ENCODE measurements at places on chromosomes 6 and 20. TPM values are rescaled to one million over a fixed set of nuclear protein-coding genes. Genes with fewer than 3 reads are reported as not detected.

Gene OTOR
- not detected for total RNA-seq

Gene KIF25
- 0.35 TPM for total RNA-seq

Gene OR2H2
- total RNA-seq: not detected

Gene LY6G6F
- not detected for total RNA-seq

Gene MKKS
- total RNA-seq: 15.1 TPM

Gene XKR7
- total RNA-seq: not detected

Gene RBM24
- 1.1 TPM for total RNA-seq

Gene PTGIS
- 104 TPM for total RNA-seq

Gene PTPRK
- 45.7 TPM for total RNA-seq

Gene RNF182
- 1.1 TPM for total RNA-seq

- H3K4me3 ChIP-seq: no peak overlapping the region
- H3K36me3 ChIP-seq: no peaks in the 10 kb centered on the region
Observed at GRCh38 chr20:20680991-20681508, 31.4 kb downstream of the RALGAPA2 start.

DNA sequence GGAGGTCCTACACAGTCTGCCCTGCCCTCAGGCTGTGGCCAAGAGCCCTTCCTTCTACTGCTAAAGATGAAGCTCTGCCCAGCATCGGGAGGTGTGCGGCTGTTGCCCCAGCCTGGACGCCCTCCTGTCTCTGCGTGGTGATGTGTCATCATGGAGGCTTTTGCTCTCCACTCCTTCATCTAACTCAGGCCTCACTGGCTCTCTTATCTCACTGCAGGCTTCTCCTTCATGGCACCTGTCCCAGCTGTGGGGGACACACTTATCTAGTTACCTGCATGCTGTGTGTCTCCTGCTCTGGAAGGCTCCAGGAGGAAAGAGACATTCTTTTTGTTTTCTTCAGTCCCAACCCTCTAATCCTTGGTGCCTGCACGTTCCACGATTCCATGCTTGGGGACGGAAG is 89.1 kb downstream of the PSMG4 start:
- no peak overlapping the region for H3K27ac ChIP-seq
- H3K4me3 ChIP-seq: no peak overlapping the region
- no peaks in the 10 kb centered on the region for H3K36me3 ChIP-seq
- DNase-seq: no peak
- no peaks in the 10 kb centered on the region for H3K4me1 ChIP-seq
- H3K27me3 ChIP-seq: no peaks in the 10 kb centered on the region

GRCh38 chr20:12610871-12611270 is 397.9 kb upstream of the SPTLC3 start:
- no peaks in the 10 kb centered on the region for H3K36me3 ChIP-seq
- no peak for DNase-seq
- H3K27ac ChIP-seq: no peak overlapping the region
- no peaks in the 10 kb centered on the region for H3K4me1 ChIP-seq
- H3K27me3 ChIP-seq: no peaks in the 10 kb centered on the region

- no peak overlapping the region for H3K27ac ChIP-seq
- no peak overlapping the region for H3K4me3 ChIP-seq
- no peaks in the 10 kb centered on the region for H3K27me3 ChIP-seq
- no peaks in the 10 kb centered on the region for H3K36me3 ChIP-seq
- no peak for DNase-seq
- peaks cover 21% of the 10 kb centered on the region for H3K4me1 ChIP-seq
Observed at GRCh38 chr20:49887251-49888211, 27.8 kb downstream of the SPATA2 start.

- H3K27ac ChIP-seq: no peak overlapping the region
- peaks cover 6% of the 10 kb centered on the region for H3K4me1 ChIP-seq
- no peak for DNase-seq
- no peaks in the 10 kb centered on the region for H3K36me3 ChIP-seq
- H3K27me3 ChIP-seq: no peaks in the 10 kb centered on the region
Observed at GRCh38 chr6:149445573-149445972, 39.2 kb downstream of the ZC3H12D start.

GRCh38 chr20:24720957-24721356 is 228.1 kb upstream of the CST7 start:
- no peaks in the 10 kb centered on the region for H3K36me3 ChIP-seq
- no peak overlapping the region for H3K27ac ChIP-seq
- no peak overlapping the region for H3K4me3 ChIP-seq
- H3K27me3 ChIP-seq: no peaks in the 10 kb centered on the region
- H3K4me1 ChIP-seq: no peaks in the 10 kb centered on the region

DNA sequence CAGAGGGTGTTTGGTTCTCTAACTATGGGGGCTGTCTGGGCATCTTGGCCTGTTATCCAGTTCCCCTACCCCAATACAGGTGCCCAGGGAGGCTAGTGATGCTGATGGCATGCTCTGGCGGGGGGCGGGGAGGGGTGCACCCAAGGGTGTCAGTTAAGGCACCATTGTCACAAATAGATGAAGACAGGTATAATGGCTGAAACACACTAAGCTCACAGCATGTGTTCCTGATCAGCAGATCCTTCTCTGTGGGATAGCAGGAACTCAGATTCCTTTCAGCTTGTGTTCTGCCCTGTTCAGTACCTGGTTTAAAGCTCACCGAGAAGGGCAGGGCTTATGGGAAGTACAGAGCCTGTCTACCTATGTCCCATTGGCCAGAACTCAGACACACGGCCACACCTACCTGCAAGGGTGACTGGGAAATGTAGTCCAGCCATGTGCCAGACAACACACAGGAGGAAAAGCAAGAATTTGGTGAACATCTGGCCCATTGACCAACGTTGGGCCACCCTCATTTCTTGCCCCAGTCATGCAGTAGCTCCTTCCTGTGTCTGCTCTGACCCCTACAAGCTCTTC is 3.4 kb upstream of the RSPO4 start:
- H3K27ac ChIP-seq: no peak overlapping the region
- DNase-seq: no peak
- H3K4me1 ChIP-seq: no peaks in the 10 kb centered on the region
- no peaks in the 10 kb centered on the region for H3K27me3 ChIP-seq

GRCh38 chr20:39961637-39962244 is 727.3 kb downstream of the MAFB start:
- H3K36me3 ChIP-seq: no peaks in the 10 kb centered on the region
- no peak overlapping the region for H3K4me3 ChIP-seq
- peaks cover 1% of the 10 kb centered on the region for H3K4me1 ChIP-seq
- H3K27me3 ChIP-seq: no peaks in the 10 kb centered on the region
- no peak for DNase-seq
- H3K27ac ChIP-seq: no peak overlapping the region

DNA sequence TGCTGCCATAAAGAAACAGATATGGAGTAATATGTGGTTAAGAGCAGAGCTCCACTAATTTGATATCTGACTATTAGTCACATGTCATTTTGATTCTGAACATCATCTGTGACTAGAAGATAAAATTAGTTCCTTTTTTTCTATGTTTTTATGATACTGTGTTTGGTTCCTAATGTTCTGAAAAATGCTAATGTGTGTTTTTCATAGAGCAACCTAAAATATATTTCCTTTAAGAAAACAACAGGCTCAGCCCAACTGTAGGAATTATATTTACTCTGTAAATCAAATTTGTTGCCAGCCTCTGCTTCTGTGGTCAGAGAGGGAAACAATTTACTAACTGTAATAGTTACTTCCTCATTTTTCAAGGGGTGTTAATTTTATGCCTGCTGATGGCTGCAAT is 33.3 kb upstream of the TXLNB start:
- H3K27me3 ChIP-seq: no peaks in the 10 kb centered on the region
- no peaks in the 10 kb centered on the region for H3K4me1 ChIP-seq
- no peaks in the 10 kb centered on the region for H3K36me3 ChIP-seq
- no peak overlapping the region for H3K4me3 ChIP-seq

- DNase-seq: no peak
- H3K27ac ChIP-seq: no peak overlapping the region
- no peaks in the 10 kb centered on the region for H3K27me3 ChIP-seq
Observed at GRCh38 chr6:36949636-36950035, 4.9 kb upstream of the PI16 start.

GRCh38 chr6:41291717-41292116 is 5.2 kb upstream of the TREM1 start:
- no peak overlapping the region for H3K27ac ChIP-seq
- no peaks in the 10 kb centered on the region for H3K4me1 ChIP-seq
- no peaks in the 10 kb centered on the region for H3K27me3 ChIP-seq
- DNase-seq: no peak

GRCh38 chr6:159996626-159997497 is 28.0 kb downstream of the IGF2R start:
- no peak overlapping the region for H3K27ac ChIP-seq
- H3K27me3 ChIP-seq: no peaks in the 10 kb centered on the region
- no peaks in the 10 kb centered on the region for H3K4me1 ChIP-seq
- no peak for DNase-seq
- H3K36me3 ChIP-seq: no peaks in the 10 kb centered on the region

DNA sequence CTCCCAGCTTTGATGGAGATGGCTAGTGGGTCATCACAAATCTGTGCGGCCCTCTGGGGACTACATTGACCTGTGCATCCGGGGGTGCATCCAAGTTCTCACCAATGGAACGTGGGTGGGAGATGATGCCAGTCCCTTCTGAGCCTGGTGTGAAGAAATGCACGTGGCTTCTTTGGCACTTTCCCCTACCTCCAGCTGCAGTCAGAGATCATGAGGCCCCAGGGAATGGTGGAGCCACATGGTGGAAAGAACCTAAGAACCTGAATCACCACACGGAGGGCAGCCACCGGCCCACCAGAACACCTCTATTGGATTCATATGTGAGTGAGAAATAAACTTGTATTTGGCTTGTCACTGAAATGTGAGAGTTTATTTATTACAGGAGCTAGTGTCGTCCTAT is 9.9 kb upstream of the CDKN1A start:
- no peak overlapping the region for H3K4me3 ChIP-seq
- H3K27me3 ChIP-seq: no peaks in the 10 kb centered on the region
- no peak for DNase-seq
- H3K36me3 ChIP-seq: no peaks in the 10 kb centered on the region
- H3K4me1 ChIP-seq: peaks cover 17% of the 10 kb centered on the region

- H3K36me3 ChIP-seq: no peaks in the 10 kb centered on the region
- H3K4me1 ChIP-seq: no peaks in the 10 kb centered on the region
- H3K27ac ChIP-seq: no peak overlapping the region
Observed at GRCh38 chr20:61391812-61392520, 139.9 kb downstream of the CDH4 start.

DNA sequence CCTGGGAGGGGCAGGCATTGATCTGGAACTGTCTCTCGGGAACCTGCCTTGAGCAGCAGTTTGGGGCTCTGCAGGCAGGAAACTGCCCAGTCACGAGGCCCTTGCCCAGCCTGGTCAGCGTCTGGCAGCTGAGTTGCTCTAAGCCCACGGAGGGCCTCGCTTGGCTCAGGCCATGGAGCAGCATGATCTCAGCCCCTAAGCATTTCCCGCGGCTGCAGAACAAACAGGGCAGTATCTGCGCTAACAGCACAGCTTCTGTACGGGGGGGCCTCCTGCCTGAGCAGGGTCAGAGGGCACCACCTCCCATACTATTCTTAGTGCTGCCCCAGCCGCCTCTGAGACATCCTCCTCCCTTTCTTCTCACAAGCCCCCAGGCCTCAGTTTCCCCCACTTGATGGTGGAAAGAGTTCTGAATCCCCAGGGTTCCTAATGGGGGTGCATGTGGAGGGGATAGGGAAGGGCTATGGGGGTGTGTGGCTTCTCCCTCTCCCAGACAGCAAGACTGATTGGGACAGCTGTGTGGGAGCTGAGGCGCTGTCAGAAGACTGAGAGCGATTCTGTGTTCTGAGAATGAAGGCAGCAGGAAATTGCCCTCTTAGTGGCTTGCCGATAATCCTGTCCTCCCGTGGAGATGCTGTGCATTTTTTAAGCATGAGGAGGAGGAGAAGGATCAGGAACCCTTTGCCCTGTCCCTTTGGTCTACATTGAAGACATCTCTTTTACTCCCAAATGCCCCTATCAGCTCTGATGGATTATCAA is 46.4 kb downstream of the MOCS1 start:
- H3K27me3 ChIP-seq: no peaks in the 10 kb centered on the region
- H3K36me3 ChIP-seq: no peaks in the 10 kb centered on the region
- H3K4me1 ChIP-seq: peaks cover 11% of the 10 kb centered on the region
- peak overlapping the region; percentile 57 for H3K27ac ChIP-seq
- peak; percentile 81 for DNase-seq

DNA sequence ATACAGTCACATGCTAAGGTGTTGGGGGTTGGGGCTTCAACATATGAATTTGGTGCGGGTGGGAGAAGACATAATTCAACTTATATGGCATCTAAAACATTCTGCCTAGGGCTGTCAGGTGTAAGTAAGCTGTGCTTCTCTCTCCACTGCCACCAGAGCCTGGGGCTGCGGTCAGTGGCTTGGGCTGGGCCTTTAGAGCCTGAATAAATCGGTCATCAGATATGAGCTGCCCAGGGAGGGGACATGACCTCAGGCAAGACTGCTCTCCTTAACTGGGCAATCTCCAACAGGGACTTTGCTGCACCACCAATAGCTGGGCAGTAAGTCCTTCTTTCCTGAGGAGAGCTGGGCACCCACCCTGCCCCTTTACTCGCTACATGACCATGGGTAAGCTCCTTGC is 24.9 kb upstream of the SIRPA start:
- H3K36me3 ChIP-seq: no peaks in the 10 kb centered on the region

DNA sequence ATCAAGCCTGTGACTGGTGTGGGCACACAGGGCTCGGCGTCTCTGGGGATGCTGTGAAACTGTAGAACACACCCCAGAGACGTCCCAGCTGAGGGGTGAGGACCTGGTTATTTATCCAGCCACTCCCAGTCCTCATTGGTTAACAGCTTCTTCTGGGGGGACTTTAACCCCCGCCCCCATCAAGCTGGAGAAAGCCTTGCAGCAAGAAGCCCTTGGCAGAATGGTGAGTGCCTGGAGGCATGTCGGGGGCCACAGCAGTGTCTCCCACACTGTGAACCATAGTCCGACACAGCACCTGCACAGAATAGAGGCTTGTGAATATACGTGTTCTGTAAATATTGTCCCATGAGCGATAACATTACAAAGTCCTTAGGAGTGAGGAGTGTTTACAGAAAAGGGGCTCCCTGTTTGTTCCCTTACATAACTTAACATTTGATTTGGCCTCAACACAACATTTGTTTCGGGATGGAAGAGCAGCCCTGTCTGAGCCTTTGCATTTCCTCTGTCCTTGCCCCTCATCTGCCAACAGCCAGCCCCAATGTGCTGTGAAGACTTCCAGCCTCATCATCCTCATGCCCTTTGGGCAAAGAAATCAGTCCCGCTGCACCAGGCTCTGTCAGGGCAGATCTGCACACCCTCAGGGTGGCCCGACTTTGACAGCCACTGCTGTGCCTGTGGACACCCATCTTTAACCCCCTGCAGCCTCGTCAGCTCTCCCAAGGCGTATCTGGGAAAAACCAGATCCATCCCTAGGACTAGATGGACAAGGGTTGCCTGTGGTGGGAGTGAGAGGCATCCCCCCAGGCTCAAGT is 2.2 kb upstream of the RRBP1 start:
- H3K27me3 ChIP-seq: no peaks in the 10 kb centered on the region
- H3K4me3 ChIP-seq: no peak overlapping the region
- H3K4me1 ChIP-seq: no peaks in the 10 kb centered on the region
- H3K36me3 ChIP-seq: no peaks in the 10 kb centered on the region
- no peak for DNase-seq

DNA sequence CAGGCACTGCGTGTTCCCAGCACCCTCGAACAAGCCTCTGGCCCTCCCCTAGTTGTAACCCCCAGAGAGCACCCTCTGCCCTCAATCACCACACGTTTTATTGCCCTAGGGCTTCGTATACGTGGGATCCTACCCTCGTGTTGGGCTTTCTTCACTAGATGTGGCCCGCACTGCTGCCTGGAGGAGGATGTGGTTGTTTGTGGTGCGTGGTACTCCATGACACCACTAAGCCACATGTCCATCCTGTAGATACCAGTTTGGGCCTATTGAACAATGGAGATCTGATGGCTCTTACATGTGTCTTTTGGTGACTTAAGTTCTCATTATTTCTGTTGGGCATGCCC is 17.0 kb downstream of the SLC2A4RG start:
- H3K4me1 ChIP-seq: no peaks in the 10 kb centered on the region
- H3K27me3 ChIP-seq: no peaks in the 10 kb centered on the region
- H3K4me3 ChIP-seq: no peak overlapping the region
- DNase-seq: no peak
- H3K27ac ChIP-seq: no peak overlapping the region

Measured in ovary (tissue), 10 donors.